Hepatic stellate cell (primary cell): ENCODE measurements at places on chromosomes 5 and 9.
A peak's percentile ranks its signal among the peaks of the same experiment; 100 is the strongest.

GRCh38 chr5:135213466-135214239 is 179.6 kb upstream of the PITX1 start:
- no peak for DNase-seq

- DNase-seq, result no peak
Measured at GRCh38 chr9:96449523-96449844, 485 bp upstream of the HABP4 start.

DNA sequence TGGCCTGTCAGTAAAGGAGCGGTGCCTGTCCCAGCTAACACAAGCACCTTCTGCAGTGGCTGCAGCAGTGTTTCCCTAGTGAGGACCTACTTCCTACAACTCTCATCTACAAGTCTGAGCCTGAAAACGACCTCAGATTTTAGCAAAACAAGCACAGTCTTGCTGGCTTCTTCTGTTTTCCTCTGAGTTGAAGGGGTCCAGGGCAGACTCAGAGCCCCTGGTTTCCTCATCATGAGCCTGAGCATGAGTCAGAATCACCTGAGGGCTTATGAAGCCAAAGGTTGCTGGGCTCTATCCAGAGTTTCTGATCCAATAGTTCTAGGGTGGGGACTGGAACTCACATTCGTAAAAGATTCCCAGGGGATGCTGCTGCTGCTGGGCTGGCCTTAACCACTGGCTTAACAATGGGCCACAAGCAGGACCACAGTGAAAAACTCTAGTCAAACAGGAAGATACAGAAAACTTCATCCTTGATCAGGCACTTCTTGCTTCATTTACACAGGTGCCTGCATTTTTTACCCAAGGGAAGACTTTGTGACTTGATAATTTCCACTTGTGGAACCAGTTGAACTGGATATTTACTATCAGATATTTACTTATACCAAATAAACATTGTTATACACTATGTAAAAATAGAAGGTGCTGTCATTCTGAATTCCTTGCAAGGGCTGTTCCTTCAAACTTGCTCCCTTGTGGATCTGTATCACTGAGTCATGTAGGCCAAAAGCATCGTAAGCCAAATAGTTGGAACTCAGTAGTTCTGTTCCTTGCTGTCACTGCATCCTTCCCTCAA is 4.3 kb upstream of the ACER2 start:
- DNase-seq, result no peak

GRCh38 chr9:99730062-99730461 is 91.6 kb upstream of the NR4A3 start:
- DNase-seq, result no peak

- peak; percentile 70 for DNase-seq
Measured at GRCh38 chr9:4508907-4509589, 18.8 kb downstream of the SLC1A1 start.

DNA sequence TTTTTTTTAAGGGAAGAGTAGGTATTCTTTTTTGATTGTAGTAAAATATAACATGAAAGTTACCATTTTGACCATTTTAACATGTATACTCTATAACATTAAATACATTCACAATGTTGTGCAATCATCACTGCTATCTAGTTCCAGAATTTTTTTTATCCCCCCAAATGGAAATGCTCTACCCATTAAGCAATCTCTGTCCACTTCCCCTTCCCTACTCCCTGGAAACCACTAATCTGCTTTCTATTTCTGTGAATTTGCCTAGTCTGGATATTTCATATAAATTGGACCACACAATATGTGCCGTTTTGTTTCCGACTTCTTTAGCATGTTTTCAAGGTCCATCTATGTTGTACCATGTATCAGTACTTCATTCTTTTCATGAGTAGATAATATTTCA is 429.5 kb downstream of the TLE1 start:
- no peak for DNase-seq

GRCh38 chr5:95779611-95780010 is 42.9 kb downstream of the GLRX start:
- DNase-seq, result no peak

DNA sequence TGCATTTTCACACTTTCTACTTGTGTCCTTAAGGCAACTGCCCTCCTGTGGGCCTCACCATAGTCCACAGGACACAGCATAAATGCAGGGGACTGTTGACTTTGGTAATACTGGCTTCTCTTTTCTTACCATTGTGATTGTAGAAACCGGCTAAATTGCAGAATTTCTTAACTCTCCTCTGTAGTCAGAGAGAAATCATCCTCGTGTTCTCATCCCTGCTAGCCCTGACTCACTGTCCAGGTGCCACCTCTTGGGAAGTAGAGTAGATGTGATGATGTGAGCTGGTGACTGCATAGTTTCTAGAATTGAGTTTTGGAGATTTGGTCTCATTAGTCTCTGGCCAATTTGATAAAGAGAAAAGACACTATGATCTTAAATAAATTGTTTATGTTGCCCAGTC is 5.5 kb downstream of the PHF24 start:
- no peak for DNase-seq

GRCh38 chr9:79809931-79810330 is 238.2 kb downstream of the TLE4 start:
- DNase-seq, result peak; percentile 61

DNA sequence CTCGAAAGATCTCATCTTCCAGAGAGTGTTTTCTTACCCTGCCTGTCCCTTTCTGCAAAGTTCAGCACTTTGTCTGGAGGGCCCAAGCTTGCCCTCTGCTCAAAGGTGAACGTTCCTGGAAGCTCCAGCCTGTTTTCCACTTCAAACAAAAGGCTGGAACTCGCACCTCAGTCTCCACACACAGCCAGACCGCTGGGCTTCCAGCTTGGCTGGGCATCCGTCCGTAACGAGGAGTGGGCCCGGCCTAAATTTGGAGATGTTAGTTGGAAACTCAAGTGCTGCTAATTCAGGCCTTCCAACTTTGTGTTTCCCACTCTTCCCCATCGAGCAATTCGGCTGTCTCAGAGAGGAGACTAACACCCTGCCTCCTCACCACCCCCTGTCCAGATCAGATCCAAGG is 35.1 kb downstream of the FGF18 start:
- DNase-seq, result no peak

- no peak for DNase-seq
Measured at GRCh38 chr5:78424665-78425064, 64.2 kb downstream of the SCAMP1 start.

DNA sequence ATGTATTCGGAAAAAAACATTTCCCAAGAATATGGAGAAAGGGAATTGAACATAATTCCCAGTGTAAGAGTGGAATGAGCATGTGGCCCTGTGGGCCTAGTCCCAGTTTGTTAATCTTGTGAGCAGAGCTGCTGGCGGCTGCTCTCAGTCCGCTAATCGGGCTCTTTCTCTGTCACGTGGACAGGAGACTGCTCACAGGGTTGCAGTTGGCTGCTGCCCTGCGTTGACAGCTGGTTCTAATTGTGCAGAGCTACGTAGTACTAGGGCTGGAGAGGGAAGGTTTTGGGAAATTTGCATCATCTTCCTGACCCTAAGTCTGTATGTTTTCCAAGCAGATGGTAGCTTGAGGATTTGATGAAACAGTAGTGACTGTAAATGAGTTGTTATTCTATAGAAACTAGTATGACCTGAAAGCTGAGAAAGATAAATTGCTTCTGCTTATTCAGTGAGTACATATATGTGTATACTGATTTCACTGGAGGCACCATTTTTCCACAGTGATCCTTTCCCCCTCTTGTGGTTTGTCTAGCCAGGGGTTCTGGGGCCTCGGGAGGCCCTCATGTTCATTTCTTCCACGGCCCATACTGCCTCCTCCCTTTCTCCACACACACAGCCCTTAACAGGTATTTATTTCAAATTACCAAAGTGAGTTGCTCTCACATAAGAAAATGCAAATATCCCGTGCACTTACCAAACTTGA is 100.6 kb downstream of the ANGPTL2 start:
- DNase-seq, result peak; percentile 75

DNA sequence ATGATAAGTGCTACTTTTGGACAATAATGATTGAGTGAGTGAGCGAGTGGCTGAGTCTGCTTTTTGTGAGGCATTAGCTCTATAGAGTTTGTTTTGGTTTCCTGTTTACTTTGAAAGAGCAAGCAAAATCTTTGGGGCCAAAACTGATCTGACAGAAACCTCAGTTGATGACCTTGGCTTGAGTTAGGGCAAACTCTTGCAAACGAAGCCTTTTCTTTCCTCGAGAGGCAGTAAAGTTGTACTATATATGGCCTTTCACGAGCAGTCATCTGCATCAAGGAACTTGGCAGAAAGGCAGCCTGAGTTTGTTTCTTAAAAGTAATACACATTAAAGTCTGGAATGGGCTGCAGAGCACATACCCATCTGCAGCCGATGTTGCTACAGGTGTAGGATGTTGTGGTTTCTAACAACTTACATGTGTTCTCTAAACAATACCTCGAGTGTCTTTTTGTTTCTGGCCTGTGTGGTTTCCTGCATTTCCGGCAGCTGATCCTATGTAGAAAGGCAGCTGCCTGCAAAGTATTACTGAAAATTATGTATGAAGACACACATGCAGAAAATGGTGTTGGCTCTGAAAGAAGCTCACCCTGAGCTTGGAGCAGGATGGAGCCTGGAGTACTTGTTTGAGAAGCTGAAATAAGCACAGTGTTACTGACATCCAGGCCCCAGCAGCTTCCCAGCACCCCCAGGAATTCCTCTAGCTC is 60.8 kb downstream of the FOXD1 start:
- DNase-seq, result no peak

DNA sequence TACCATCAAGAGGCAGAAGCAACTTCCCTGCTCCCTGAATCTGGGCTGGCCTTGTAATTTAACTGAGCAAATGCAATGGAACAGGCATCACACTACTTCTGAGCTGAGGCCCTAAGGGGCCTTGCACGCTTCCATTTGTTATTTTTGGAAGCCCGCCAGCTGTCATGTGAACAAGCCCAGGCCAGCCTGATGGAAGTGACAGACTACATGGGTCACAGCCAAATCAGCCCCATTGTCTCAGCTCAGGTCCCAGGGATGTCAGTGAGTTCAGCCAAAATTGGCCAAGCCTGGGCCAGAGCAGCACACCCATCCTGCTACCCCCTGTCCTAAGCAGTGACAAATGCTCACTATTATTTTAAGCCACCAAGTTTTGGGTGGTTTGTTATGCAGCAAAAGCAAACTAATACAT is 72.8 kb downstream of the PRRT1B start:
- DNase-seq, result no peak

- no peak for DNase-seq
Measured at GRCh38 chr5:156119692-156120091, 207.3 kb upstream of the SGCD start.

- no peak for DNase-seq
Measured at GRCh38 chr9:26191711-26192110, 513.5 kb upstream of the TUSC1 start.

- peak; percentile 73 for DNase-seq
Measured at GRCh38 chr5:122774861-122775549, at the start of gene SNX2. Gene SNX2, plus strand, starts transcription at chr5:122775080. Its CDS starts 24 bp downstream, at chr5:122775104.

GRCh38 chr9:26775391-26775790 is 117.2 kb downstream of the CAAP1 start:
- no peak for DNase-seq

GRCh38 chr9:84343111-84343521 is 2.6 kb upstream of the SLC28A3 start:
- DNase-seq, result peak; percentile 57

- DNase-seq, result no peak
Measured at GRCh38 chr9:124800306-124801259, 23.6 kb downstream of the OLFML2A start.

DNA sequence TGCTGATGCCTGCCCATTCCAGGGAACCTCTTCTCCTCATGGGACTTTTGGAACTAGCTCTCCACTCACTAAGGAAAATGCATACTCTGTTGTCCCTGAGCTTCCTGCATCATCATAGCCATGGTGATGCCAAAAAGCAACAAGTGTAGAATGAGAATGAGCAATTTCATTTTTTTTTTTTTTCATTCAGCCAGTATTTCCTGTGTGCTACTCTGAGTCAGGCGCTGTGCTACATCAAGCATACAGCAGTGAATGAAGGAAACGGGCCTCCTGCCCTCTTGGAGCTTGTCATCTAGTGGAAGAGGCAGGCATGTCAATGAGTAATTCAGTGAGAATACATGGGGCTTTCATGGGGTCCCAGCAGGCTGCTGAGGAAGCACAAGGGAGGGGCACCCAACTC is 483.1 kb downstream of the BNC2 start:
- DNase-seq, result no peak

- no peak for DNase-seq
Measured at GRCh38 chr5:77145666-77146065, 58.6 kb upstream of the ZBED3 start.

GRCh38 chr9:99155736-99156135 is 50.8 kb downstream of the TGFBR1 start:
- DNase-seq, result no peak

DNA sequence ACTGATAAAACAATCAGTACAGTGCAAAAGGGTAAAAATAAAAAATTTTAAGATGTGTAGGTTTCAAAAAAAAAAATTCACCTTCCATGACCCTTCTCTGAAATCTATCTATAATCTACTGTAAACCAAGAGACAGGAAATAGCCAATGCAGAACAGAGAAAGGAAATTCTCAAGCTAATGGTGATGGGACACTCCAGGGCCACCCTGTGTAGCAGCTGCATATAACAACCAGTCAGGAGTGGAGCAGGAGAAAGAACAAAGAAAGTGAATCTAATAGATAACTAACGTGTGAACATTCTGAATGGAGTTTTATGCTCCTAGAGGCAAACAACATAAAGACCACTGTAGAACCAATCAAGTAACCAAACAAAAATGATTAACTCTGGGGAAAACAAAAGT is 16.6 kb downstream of the SPTLC1 start:
- DNase-seq, result no peak

DNA sequence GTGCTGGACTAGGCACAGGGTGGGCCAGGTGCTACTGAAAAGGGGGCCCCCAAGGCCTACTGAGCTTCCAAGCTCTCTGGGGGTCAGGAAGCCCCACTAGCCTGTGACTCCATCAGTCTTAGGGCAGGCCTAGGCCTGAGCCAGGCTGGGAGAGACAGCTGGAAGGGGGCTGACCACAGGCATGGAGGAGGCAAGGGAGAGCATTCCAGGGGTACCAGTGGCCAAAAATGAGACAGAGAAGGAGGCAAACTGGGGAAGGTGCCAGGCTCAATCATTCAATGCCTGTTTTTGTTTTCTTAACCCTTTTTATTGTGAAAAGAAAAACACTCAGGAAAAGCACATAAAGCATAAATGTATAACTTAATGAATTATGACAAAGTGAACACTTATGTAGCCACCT is 26.2 kb upstream of the TCF7 start:
- peak; percentile 43 for DNase-seq

GRCh38 chr5:165242646-165243045 is 1737.2 kb downstream of the MAT2B start:
- no peak for DNase-seq

DNA sequence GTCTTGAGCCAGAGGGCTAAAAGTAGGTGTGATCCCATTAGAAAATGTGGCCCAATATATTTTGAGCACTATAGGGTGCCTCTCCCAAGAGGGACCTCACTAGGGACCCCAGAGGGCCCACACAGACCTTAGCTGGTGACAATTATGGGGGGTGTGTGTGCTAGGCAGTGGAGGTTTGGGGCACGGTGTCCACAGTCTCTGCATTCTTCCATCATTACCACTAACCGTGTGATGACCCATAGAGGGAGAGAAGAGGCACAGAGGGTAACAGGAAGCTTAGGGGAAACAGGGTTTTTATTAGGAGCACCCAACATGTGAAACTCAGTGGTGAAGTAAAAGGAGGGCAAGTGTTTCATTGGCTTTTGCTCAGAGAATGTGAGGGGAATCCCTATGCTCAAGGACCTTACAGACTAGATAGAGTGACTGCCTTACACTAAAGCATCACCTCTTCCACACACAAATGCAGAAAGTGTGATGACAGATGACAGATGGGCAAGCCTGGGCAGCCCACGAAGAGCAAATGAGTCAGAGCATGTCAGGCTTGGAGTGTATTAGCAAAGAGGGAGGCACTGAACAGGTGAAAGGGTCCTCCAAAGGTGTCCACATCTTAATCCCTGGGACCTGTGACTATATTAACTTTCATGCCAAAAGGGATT is 2.5 kb upstream of the ACTL7A start:
- no peak for DNase-seq
